ENCODE measurements at places on chromosomes 5 and 9.

- no peak for DNase-seq
Measured at GRCh38 chr5:58462623-58463230, 2.8 kb upstream of the PLK2 start.

GRCh38 chr5:162248107-162248713 is 180.6 kb downstream of the GABRG2 start:
- DNase-seq: no peak

DNA sequence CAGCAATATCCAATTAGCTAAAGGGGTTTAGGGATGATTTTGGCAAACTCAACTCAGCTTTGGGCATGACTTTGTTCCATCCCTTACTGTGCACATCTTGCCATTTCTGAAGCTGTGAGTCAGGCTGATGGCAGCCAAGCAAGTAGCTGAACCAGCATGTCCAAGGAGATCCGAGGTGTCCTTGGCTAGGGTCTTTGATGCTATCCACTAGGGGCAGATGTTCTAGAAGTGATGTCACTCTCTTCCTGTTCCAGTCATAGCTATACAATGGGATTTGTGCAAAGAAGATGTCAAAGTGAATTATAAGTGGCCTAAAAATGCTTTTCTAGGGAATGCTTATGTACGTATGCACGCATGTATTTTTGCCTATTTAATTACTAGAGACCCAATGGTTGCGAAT is 160.8 kb upstream of the PAPPA start:
- DNase-seq: no peak

DNA sequence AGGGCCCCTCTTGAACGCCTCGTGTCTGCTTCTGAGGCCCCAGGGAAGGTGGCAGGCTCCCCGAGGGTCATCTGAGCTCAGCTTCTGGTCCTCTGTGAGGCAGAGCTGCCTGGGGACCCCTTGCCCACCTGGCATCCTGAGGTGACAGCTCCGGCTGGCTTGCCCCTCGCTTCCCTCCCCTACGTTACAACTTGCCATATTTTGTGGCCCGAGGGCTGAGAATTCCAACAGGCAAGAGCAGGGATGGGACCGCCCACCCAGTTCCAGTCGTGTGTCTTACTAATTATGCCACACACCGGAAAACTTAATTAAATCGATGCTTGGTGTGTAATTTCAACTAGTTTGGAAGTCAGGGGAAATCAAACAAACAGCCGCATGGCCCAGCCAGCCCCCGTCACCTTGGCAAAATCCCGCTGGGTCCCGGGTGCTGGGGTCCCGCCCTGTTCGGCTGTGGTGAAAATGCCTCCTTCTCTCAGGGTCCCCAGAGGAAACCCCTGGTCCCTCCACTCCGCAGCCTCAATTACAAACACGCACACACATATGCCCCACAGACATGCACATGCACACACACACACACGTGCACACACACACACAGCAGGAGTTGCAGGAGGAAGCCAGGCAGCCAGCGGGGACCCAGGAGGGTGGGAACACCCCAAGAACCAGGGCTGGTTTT is 221.0 kb upstream of the IER5L start:
- no peak for DNase-seq

DNA sequence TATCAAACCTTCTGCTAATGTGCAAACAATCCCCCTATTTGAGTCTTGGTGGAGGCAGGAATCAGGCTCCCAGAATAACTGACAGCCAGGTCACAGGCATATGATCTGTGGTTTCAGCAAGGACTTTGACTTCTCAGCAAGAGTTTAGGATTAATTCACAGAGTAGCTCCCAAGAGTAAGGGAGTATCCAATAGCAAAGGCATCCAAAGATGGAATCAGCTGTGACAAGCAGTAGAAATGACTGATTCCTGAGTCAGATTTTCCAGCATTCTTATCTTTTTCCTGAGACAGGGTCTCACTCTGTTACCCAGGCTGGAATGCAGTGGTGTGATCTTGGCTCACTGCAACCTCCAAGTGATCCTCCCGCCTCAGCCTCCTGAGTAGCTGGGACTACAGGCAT is 108.3 kb downstream of the EPB41L4A start:
- DNase-seq: no peak

DNA sequence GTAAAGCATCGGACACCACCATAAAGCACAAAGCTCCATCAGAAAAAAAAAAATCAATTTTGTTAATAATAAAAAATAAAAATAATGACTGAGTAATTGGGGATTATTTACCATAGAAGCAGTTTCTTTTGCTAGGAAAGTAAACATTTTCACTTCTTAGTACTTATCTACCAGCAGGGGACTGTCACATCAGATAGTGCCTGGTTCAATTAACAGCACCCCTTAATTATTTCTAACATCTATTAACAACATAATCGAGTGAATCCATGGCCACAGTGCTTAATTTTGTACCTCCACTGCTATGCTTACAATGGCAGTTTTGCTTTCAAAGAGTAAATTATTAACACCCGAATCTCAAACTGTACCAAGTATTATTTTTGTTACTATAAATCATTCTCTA is 221.7 kb downstream of the SMARCA2 start:
- DNase-seq: no peak

- no peak for DNase-seq
Measured at GRCh38 chr9:89438194-89438593, 59.7 kb downstream of the SEMA4D start.

GRCh38 chr5:147956064-147956841 is 49.9 kb upstream of the C5orf46 start:
- no peak for DNase-seq

DNA sequence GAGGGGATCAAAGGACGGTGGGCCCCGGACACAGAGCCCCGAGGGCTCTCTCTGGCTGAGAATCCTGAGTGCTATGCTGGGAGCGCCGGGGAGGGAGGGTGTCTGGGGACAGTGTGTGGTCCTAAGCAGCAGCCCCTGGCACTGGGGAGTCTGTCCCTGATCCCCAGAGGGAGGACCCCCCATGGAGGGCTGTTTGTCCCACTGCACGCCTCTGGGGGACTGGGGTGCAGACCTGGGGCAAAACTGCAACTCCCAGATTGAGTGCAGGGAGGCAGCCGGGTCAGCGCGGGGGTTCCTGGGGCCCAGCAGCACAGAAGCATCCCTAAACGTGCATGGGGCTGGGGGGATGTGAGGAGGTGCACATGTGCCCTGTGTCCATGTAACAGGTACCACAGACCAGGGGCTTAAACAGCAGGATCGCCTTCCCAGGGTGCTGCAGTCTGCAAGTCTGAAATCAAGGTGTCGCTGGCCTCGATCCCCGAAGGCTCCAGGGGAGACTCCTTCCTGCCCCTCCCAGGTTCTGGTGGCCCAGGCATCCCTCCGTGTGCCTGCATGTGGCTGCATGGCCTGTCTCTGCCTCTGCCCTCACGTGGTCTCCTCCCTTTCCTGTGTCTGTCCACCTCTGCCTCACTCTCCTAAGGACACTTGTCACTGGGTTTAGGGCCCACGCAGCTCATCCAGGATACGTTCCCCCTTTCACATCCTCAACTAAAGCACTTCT is 35.9 kb upstream of the IRX4 start:
- no peak for DNase-seq

DNA sequence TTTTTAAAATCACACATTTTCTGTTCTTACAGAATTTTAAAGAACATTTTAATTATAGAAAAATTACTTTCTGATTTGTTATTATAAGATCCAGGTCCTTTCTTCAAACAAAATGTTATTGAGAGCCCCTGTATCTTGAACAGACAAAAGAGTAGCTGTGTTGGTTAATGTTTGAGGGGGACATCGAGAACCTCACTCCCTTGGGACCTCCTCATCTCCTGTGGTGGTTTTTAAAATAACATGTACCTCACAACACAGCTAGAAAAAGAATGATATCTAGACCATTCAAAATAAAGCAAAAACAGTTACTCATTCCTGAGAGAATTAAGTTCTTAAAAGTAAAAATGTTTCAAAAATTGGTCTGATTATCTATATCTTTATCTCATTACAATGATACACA is 54.7 kb downstream of the VCAN start:
- DNase-seq: no peak

- DNase-seq: no peak
Measured at GRCh38 chr9:74125941-74126340, 371.2 kb upstream of the RORB start.

DNA sequence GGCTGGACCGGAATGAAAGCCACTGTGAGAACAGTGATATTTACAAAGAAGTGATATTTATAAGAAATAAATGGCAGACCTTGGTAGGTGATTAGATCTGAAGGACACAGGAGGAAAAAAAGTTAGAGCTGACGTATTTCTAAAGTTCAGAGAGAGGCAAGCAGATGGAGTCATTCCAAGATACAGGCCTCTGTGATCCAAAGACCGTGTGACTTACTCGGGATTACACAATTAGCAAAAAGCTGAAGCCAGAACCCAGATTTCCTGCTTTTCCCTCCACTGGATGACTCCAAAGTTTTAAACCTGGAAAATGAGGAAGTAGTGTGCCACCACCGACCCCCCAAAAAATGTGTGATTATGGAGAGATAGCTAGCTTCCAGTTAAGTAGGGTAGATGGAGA is 3.1 kb upstream of the DOCK8 start:
- no peak for DNase-seq

DNA sequence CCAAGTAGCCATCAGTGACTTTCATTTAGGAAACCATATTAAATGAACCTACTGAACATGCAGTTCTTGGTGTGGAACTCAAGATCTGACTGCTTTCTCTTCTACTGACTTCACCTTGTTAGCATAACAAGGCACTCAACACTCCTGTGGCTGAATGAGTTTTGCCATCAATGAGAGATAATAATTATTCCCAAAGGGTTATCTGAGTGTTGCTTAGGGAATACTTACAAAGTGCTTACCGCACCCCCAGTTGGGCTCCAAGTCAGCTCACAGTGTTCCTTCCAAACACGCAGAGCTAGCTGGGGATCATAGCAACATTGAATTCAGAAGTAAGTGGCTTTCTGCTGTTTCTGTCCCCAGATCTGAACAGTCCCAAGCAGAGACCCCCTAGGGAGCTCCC is 182.9 kb downstream of the SREK1 start:
- no peak for DNase-seq

- no peak for DNase-seq
Measured at GRCh38 chr5:176658007-176658599, 10.8 kb downstream of the TSPAN17 start.

DNA sequence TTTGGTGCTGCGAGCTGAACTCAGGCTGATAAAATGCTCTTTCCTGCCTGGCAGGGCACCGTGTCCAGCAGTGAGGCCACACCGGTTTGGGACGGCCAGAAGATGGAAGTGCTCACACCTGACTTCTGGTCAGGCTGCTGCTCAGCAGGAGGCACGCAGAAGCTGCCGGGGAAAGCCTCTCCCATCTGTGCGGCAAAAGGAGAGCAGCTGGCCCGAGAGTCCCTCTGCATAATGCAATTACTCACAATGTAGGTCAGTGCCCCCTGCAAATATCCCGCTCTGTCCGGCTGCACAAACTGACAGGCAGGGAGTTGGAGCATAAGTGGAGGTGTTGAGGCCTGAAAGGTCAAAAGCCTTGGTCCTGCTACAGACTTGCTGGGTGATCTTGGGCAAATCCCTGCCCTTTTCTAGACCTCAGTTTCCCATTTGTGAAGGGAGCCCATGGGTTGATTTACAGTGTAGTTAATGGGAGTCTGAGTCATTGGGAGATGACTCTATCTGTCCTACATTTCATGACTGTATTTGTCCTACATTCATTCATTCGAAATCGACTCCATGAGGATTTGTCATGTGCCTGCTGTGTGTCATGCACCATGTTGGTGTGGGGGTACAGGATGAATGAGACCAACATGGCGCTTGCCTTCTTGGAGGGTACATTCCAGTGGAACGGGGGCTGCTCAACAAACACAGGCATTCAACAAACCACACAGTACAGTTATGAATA is 61.8 kb upstream of the TBC1D2 start:
- no peak for DNase-seq

GRCh38 chr5:146042628-146043279 is 62.6 kb downstream of the PLAC8L1 start:
- DNase-seq: no peak

DNA sequence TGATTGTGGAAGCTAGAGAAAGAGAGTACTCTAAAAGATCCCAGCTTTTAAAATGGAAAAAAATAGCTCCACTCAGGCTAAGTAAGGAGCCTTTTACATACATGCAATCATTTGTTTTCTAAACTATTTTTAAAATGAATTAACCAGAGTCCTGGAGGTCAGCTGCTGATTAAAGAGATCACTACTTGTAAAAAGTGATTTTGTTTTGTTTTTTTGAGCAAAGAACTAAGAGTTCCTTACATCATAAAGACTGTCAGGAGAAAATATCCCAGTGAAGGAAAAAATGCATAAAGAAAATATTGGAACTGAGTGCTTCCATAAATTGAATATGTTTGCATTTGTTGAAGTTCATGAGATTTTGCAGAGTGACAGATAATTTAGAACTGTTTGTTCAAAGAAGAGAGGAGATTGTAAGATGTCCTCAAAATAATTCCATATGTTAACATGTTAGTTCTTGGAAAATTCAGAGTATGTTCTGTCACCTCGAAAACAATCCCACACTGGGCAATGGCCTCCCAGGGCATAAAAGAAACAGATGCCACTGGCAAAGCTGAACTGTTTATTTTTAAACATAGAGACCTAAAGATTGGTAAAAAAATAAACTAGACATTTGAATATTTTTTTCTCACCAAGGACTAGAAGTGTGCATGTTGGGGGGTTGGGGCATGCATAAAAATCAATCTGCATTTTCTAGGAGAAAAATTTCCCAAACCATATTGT is 264.7 kb downstream of the NPR3 start:
- DNase-seq: no peak

DNA sequence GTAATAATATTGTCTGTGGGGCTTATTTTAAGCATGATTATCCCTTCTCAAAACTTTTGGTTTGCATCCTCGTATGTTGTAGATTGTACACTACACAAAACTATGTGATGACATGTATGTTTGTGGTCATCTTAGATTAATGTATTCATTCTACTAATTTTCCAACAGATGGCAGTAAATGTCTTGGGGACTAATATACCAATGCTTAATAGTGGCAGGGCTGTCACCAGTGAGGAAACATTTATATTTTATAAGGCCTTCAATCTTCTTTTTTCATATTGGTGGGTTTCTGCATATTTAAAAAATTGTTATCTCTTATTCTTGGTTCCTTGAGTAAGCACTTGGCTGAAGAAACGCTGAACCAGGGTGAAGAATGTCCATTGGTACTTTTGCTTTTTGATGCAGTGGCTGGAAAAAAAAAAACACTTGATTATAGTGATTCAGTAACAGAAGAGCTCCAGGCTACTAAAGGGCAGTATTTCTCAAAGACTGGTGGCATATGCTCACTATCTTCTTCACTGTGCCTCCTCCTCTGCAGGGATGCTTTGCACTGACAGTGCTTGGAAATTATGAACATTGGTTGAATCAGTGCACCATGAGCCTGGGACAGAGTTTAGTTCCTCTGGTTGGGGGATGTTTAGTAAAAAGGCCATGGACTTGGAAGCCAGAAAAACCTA is 530.3 kb downstream of the RASEF start:
- no peak for DNase-seq

GRCh38 chr5:113105693-113106280 is 129.2 kb downstream of the DCP2 start:
- DNase-seq: no peak

- DNase-seq: no peak
Measured at GRCh38 chr5:132053483-132053882, 7.0 kb upstream of the IL3 start.
